ENCODE measurements at places on chromosomes 2 and 18.
A peak's percentile ranks its signal among the peaks of the same experiment; 100 is the strongest.

DNA sequence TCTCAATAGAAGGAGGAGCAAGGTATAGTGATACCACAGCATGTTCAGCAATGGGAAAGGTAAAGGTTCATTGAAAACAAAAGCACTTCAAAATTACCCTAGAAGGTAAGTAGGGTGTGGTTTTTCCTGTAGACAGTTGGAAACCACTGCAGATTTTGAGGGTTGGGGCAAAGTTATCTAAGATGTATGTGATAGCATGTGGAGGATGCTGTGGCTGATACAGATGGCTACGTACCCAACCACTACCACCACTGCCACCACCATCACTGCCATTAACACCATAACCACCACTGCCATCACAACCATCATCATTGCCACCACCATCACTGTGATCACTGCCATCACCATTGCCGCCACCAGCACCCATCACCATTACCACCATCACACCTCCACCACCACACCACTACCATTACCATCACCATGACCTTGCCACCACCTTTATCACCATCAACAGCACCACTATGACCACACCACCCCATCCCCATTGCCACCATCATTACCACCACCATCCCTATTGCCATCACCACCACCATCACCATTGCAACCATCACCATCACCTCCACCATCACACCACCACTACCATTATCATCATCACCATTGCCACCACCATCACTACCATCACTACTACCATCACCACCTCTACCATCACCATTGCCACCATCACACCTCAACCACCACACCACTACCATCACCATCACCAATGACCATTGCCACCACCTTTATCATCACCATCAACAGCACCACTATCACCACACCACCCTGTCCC lies 3.7 kb downstream of the TMSB10 start:
- DNase-seq = peak; percentile 73

GRCh38 chr2:139427164-139427563 lies 647.0 kb upstream of the NXPH2 start:
- DNase-seq = no peak

- DNase-seq = peak; percentile 44
These were observed 85.1 kb upstream of the TTC39C start for GRCh38 chr18:23929362-23929930.

GRCh38 chr2:215619022-215619958 lies 183.4 kb upstream of the FN1 start:
- no peak for DNase-seq

- DNase-seq = no peak
These were observed 162.3 kb upstream of the NXPH2 start for GRCh38 chr2:138942466-138942865.

DNA sequence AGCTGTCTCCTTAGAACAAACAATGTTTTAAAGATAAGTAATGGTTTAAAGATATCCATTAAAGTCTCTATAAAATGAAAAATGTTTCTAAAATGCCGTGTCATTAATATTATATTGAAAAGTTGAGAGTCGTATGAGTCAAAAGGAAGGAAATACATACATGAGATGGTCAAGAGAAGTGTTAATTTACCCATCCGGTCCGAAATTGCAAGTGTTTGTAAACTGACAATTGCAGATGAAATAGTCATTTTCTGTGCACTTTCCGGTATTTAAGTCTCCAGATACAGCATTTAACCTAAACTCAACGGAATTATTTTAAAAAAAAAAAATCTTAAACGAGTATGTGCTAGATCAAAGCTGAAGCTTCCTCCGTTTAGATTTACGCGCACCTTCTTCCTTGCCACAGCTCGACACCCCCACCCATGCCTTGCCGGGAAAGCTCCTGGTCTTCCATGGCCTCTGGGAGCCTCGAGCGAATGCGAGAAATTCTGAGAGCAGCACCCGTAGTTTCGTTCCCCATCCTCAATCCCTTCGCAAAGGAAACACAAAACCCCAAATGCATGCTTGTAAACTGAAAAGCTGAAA lies 1.8 kb downstream of the DSC3 start:
- DNase-seq = no peak

DNA sequence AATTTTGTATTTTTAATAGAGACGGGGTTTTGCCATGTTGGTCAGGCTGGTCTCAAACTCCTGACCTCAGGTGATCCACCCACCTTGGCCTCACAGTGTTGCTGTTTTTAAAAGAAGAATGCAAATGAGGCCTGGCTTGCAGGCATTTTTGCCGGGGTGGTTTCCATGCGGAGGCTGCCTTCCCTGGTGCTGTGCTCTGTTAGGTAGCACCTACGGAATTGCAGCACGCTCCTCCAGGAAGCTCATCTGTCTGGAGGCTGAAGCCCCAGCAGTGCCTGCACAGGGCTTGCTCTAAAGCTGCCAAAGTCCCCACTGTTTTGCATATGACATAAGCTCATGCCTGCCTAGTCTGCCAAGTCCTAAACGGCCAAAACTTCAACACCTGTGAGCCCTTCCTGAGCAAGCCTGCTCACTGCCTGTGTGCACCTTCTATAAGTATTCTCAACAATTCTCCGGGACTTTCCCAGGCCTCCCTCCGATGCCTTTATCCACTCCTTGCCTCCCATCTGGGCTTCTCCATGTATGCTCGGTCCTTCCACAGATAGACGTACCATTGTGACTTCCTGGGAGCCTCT lies 551.3 kb upstream of the RAB6C start:
- no peak for DNase-seq

DNA sequence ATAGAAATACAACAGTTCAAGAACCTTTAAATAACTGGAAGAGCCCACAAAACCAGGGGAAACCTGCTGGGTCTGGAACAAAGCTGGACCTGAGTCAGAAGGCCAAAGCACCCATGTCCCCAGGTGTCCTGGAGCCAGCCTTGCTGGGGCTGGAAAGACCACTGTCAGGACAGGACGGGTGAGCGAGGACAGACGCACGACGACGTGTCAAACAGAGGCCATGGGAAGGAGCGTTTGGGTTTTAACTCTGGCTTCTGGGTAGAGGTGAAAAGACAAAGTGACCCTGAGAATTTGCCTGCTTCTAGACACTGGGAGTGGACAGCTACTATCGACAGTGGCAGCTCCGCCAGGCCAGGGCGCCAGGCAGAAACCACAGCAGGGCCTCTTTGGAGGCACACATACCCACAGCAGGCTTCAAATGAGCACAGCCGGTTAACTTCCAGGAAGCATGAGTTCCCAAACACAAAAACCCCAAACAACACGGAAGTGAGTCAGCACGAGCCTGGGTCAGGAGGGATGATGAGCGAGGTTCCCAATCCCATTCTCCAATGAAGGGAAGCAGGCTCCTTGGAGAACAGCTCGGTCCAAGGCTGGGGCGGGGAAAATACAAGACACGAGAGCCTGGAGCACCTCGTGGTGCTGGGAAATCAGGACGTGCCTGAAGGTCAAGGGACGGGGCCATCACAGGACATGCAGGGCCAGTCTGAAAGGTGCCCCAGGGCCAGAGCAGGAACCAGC lies 208.0 kb downstream of the TWIST2 start:
- no peak for DNase-seq

DNA sequence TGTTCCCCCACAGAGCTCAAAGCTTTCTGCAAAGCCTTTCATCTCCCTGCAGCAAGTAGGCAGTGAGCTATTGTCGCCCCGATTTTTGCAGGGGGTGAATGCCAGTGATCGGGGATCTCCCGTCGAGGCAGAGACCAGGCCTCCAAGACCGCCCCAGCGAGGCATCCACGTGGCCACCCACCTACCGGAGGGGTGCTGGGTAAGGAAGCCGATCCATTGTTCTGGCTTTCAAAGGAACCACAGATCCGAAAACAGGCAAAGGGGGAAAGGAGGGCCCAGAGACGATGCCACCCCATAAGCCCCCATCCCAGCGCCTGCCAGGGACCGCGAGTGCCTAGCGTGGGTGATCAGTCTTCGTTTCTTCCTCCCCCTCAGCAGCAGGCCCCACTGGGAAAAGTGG lies 2.4 kb downstream of the ADRA2B start:
- no peak for DNase-seq

GRCh38 chr18:46224181-46224775 lies 120.1 kb downstream of the HAUS1 start:
- DNase-seq = no peak

DNA sequence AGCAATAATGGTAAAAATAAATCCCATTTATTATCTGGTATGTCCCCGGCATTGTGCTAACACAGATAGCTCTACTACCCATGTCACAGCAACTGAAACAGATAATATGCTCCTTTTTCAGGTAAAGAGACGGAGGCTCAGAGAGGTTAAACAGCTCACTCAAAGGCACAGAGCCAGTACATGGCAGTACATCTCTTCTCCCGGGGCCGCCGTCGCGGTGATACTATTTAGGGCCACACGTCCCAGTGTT lies 693 bp upstream of the PDK1 start:
- DNase-seq = no peak

- no peak for DNase-seq
These were observed 101.1 kb upstream of the PID1 start for GRCh38 chr2:229372207-229372606.

- DNase-seq = no peak
These were observed 157.1 kb downstream of the GBX2 start for GRCh38 chr2:236010920-236011685.

DNA sequence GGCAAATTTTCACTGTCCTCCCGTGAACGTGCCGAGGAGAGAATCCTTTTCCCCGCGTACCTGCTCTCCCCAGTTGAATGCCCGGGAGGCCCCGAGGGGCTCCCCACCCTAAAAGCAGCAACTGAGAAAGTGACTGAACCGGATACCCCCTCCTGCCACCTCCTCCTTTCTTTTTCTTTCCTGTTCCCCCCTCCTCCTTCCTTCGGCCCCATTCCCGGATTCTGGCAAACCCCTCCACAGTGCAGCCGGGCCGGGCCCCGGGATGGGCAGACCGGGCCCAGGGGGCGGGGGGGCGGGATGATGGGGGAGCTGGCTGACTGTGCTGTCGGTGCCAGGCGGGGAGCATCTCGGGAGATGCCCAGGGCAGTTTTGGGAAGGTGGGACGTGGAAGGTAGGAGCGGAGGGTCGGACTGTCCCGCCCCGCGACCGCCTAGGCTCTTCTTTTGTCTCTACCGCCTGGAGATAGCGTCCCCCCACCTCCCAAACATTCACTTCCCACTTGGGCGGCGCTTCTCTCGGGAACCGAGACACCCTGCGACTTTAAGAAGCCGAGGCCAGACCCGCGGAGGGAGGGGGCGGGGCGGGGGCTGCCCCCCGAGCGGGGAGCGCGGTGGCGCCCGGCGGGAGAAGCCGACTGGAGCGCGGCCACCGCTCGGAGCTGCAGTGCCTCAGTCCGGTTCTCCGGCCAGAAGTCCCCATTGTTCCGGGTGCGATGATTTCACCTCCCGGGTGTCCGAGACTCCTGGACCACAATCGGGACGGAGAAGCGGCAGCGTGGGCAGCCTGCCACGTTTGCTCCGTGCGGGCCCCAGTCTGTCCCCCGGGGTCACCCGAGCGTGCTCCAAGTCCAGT lies 8.2 kb downstream of the DLX2 start:
- DNase-seq = no peak

GRCh38 chr2:101291973-101292372 lies 16.5 kb downstream of the RNF149 start:
- DNase-seq = no peak

GRCh38 chr2:61617610-61618009 lies 79.5 kb upstream of the XPO1 start:
- DNase-seq = no peak

GRCh38 chr2:231399853-231400680 lies 4.6 kb downstream of the B3GNT7 start:
- DNase-seq = no peak

DNA sequence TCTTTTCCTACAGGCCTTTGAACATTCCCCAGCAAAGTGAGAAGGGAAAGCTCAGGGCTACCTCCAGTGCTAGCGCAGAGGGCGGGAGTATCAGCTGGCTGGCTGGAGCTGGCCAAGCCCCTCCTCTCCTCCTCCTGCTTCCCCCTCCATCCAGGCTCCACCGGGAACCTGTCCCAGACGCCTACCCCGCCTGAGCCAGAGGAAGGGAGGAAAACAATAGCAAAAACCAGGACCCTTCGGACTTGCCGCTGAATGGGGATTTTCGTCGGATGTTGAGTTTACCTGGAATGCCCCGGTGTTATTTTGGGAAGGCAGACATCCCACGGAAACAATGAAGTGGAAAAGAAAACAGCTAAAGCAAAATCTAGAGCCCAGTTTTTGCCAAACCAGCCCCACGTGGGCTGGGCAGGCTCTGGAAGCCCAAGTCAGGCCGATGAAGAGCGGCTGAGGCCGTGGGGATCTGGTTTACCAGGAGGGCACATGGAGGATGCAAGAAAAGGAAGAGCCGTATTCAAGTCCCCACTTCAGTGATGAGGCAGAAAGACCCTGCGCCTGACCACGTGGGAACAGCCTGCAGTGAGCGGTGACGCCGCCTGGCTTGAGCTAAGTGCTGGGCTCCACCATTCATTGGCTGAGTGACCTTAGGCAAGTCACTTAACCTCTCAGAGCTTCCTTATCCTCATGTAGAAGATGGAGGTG lies 100.4 kb upstream of the LCLAT1 start:
- no peak for DNase-seq
